ENCODE measurements at places on chromosomes 6 and 20.

- no peaks in the 10 kb centered on the region for H3K4me1 ChIP-seq
- H3K27me3 ChIP-seq, result no peaks in the 10 kb centered on the region
- no peak for DNase-seq
- no peaks in the 10 kb centered on the region for H3K36me3 ChIP-seq
- H3K27ac ChIP-seq, result no peak overlapping the region
Observed at GRCh38 chr6:83459663-83460062, 28.8 kb upstream of the ME1 start.

DNA sequence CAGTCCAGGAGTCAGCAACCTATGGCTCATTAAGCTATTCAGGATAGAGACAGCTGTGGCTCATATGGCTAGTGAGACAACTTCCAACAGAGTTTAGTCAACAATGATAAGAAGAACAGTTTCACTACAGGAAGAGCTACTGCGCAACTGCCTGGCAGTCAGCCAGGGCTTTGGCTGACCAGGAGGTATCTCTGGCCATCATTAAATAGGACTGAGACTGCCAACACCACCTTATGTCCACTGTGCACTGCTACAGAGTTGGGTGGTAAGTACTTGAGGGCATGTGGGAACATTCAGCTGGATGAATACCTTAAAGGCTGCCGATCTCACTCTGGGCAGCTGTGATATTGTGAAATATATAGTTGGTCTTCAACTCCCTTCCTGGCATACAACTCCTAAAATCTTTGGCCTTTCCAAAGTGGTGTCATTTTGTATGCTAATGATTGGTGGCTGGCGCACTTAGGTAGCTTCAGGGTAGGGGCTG, 52.2 kb upstream of the FAM83C start:
- peaks cover 22% of the 10 kb centered on the region for H3K36me3 ChIP-seq
- peak overlapping the region; percentile 25 for H3K27ac ChIP-seq
- DNase-seq, result no peak
- H3K4me1 ChIP-seq, result no peaks in the 10 kb centered on the region
- no peak overlapping the region for H3K4me3 ChIP-seq

DNA sequence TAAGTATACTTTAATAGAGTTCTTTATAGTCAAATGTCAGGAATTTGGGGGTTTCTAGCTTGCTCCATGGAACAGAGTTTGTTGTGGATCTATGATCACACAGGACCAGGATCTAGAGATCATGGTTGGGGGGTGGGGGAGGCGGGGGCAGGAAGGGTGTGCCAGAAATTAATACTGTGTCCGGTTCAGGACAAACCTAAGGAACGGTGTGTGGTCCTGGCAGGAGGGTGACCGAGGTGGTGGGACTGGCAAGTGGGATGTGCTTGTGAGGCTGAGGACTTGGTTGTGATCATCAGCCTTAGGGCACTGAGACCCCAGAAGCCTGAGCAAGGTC, 27.9 kb downstream of the GSTA3 start:
- no peaks in the 10 kb centered on the region for H3K36me3 ChIP-seq
- no peak for DNase-seq
- peak overlapping the region; percentile 38 for H3K27ac ChIP-seq

GRCh38 chr6:144007478-144008119, 460 bp downstream of the PLAGL1 start:
- no peaks in the 10 kb centered on the region for H3K4me1 ChIP-seq
- peaks cover 47% of the 10 kb centered on the region for H3K27me3 ChIP-seq
- no peak for DNase-seq
- H3K36me3 ChIP-seq, result peaks cover 2% of the 10 kb centered on the region

- no peak overlapping the region for H3K4me3 ChIP-seq
- H3K36me3 ChIP-seq, result peaks cover 41% of the 10 kb centered on the region
- peaks cover 14% of the 10 kb centered on the region for H3K4me1 ChIP-seq
- no peak overlapping the region for H3K27ac ChIP-seq
- H3K27me3 ChIP-seq, result no peaks in the 10 kb centered on the region
- DNase-seq, result no peak
Observed at GRCh38 chr6:145953200-145953599, 11.0 kb downstream of the SHPRH start.

DNA sequence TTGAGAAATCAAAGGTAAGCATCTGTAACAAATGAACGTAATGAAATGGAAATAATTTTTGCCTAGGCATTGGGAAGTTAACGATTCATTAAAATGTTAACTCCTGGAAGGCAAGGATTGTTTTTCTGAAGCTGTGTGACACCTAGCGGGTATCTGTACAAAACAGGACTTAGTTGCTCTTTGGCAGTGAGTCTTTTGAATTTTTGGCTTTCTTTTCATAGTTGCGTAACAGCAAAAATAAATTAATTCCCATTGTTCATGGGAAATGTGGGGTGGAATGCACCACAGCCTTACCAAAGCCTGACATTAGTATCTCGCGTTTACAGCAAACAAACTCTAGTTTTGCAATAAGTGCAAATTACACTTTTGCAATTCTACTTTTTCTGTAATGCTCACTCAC, 92.7 kb upstream of the DTNBP1 start:
- no peaks in the 10 kb centered on the region for H3K36me3 ChIP-seq
- DNase-seq, result no peak
- H3K4me1 ChIP-seq, result no peaks in the 10 kb centered on the region
- H3K4me3 ChIP-seq, result no peak overlapping the region
- no peak overlapping the region for H3K27ac ChIP-seq

Measured in effector memory CD8-positive, alpha-beta T cell (primary cell).